ENCODE measurements at places on chromosomes 1 and 21.

GRCh38 chr1:90721210-90722194 is 4.4 kb upstream of the BARHL2 start:
- peak; percentile 37 for DNase-seq

DNA sequence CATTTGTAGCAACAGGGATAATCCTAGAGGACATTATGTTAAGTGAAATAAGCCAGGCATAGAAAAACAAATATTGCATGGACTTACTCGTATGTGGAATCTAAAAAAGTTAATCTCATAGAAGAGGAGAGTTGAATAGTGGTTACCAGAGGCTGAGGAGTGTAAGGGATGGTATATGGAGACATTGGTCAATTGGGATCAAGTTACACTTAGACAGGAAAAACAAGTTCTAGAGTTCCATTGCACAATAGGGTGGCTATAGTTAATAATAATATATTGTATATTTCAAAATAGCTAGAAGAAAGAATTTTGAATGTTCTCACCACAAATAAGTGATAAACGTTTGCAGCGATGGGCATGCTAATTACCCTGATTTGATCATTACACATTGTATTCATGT is 354.6 kb downstream of the SEC16B start:
- DNase-seq, result no peak

- no peak for DNase-seq
Observed at GRCh38 chr1:101945884-101946283, 50.8 kb downstream of the OLFM3 start.

- DNase-seq, result no peak
Observed at GRCh38 chr1:181763736-181764135, 280.4 kb downstream of the CACNA1E start.

GRCh38 chr1:168007691-168008090 is 70.8 kb upstream of the MPC2 start:
- DNase-seq, result no peak

- DNase-seq, result no peak
Observed at GRCh38 chr21:44552681-44553080, 1.4 kb upstream of the KRTAP10-2 start.

DNA sequence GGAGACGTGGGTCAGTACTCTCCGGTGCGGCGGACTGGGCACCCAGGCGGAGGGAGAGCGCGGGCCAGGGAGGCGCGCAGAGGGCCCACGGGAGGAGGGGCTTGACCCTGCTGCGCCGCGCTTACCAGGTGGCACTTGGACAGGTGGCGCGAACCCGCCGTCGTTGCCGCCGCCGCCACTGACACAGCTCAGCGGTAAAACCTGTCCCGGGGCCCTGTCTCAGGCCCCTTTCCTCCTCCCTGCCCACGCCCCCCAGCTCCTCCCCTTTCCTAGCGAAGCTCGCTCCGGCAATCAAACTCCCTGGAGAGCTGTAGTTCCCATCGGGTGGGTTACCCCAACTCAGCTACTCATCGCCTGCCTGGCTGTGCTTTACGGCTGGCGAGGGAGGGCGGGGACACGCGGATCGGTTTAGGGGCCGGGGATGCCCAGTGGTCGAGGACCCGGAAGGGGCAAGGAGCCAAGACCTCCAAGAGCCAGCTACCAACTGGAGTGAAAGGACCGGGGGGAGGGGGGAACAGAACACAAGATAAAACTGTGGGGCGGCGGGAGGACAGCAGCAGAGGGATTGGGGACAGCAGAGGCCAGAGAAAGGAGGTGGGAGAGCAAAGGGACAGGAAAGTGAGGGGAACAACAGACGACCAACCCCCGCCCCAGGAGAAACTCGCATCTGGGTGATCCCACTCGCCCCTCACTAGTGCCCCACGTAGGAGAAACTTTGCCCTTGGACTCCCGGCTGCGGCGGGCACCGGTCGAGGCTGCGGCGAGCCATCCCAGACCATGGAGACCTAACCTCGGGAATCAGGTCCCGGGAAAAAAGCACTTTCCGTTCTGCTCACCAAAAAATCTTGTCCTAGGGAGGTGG is 2.9 kb downstream of the GFI1 start:
- peak; percentile 34 for DNase-seq

- DNase-seq, result no peak
Observed at GRCh38 chr1:35211120-35211414, 18.1 kb upstream of the SFPQ start.

DNA sequence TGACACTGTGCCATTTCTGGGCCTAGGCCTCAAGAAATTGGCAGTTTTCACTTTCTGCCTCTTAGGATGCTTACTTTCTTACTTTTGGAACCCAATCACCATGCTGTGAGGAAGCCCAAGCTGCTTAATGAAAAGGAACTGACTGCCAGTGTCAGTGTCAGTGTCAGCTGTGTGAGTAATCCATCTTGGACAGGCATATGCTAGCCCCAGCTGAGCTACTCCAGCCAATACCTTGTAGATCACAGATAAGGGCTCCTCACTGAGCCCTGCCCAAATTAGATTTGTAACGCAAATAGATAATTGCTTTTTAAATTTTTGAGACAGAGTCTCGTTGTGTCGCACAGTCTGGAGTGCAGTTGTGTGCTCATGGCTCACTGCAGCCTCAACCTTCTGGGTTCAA is 59.6 kb downstream of the SELENOF start:
- no peak for DNase-seq

GRCh38 chr1:89525169-89525855 is 683 bp downstream of the LRRC8B start:
- peak; percentile 22 for DNase-seq

- DNase-seq, result no peak
Observed at GRCh38 chr1:234538930-234539649, 60.1 kb upstream of the TARBP1 start.

GRCh38 chr1:204498981-204499380 is 4.4 kb upstream of the PIK3C2B start:
- DNase-seq, result no peak

DNA sequence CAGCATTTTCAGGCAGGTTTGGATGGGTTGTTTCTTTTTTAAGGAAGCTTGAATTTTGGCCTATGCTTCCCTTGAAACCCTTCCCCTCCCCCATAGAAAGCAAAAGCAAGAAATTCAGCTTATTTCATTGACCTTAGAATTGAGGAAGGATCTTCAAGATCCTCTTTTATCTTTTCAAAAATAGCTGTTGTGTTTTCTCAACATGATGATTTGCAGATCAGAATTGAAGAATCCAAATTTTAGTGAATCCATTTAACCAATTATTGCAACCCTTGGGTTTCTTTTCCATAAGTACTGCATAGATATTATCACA is 73.7 kb downstream of the LRRC8C start:
- no peak for DNase-seq

DNA sequence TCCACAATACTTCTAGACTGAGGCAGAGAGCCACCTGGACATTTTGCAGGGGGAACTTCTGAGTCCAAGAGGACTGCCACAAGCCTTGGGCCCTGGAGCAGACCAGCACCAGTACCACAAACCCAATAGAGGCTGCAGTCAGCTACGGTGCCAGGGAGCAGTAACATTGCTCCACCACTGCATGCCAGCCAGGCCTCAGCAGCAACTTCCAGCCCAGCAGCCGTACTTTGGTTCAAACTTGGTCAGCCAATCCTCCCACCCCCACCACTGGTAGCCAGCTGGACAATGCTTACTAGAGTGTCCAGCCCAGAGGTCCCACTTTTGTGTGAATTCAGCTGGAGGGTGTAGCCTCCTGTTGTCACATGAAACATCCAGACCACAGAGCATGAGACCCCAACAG is 107.4 kb downstream of the SLC5A9 start:
- DNase-seq, result no peak

DNA sequence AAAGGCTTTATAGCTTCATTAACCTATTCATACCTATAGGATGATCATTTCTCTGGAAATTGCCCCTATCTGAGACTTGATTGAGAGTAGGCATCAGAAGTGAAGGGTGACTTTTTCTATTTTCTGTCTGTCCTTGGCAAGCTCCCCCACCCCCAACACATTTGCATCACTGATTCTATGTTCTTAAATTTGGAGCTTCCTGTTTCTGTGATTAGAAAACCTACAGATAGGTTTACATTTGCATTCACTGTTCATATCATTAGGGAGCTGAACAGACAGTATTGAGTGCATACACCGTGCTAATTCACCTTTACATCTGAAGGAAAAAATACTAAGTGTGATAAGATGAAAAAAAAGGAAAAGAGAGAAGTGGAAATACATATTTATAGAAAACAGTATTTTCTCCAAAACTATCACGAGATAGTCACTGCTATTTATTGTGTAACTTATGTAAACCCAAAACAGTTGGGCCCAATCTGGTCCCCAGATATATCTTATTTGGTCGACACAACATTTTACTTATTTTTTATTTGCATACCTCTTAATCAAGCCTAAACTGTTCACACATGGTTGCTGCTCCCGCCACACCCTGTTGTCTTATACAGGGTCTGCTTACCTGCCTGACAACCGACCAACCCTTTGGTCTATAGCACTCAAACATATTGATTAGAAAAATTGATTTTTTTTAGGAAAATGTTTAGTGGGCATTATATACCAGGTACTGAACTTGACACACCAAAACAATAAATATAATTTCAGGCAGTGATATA is 218.8 kb downstream of the NTNG1 start:
- no peak for DNase-seq

- no peak for DNase-seq
Observed at GRCh38 chr1:234989019-234989418, 139.6 kb downstream of the TOMM20 start.

- DNase-seq, result no peak
Observed at GRCh38 chr1:119373465-119373864, 4.9 kb downstream of the HAO2 start.

- DNase-seq, result no peak
Observed at GRCh38 chr1:37068897-37069296, 34.6 kb upstream of the GRIK3 start.

DNA sequence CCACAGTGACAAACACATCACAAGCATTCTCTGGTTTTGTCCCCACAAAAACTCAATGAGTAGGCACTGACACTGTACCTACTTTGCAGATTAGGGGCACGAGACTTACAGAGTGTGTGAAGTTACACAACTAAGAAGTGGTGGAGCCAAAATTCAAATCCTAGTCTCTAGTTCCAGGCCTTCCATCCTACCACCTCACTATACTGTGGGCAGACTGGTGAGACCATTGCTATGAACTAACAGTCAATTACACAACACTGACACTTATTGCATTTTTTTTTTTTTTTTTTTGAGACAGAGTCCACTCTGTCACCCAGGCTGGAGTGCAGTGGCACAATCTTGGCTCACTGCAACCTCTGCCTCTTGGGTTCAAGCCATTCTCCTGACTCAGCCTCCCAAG is 71.4 kb downstream of the KCNN3 start:
- DNase-seq, result no peak

GRCh38 chr1:83026745-83027144 is 972.2 kb downstream of the TTLL7 start:
- DNase-seq, result no peak

DNA sequence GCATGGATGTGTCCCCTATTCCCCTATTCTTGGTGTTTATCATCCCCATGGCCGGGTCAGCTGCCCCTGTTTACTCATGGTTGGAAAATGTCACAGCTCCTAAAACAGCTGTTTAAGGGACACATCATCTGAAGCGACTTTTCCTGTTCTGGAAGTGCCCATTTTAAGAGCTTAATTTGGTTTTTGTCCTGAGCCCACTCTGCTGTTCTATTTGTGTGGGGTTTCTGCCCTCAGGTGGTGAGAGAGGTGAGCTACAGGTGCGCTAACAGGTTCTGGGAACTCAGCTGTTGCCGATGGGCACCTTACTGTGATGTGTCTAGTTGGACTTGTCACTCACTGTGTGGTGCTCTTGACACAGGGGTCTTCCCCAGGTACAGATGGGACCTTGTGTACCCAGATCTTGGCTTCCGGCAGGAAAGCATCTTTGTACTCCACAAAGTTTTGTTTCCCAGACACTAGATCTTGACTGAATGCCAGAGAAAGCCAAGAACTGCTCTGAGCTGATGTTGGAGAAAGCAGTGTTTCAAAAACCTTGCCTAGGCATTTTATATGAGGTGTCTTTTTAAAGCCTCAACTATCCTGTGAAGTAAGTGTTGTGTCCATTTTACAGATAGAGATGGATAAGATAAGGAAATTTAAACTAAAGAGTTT is 59.0 kb upstream of the CD1D start:
- DNase-seq, result no peak

- no peak for DNase-seq
Observed at GRCh38 chr1:234781241-234782065, 171.5 kb upstream of the IRF2BP2 start.

- DNase-seq, result no peak
Observed at GRCh38 chr1:2544875-2545640, 11.1 kb upstream of the TNFRSF14 start.

DNA sequence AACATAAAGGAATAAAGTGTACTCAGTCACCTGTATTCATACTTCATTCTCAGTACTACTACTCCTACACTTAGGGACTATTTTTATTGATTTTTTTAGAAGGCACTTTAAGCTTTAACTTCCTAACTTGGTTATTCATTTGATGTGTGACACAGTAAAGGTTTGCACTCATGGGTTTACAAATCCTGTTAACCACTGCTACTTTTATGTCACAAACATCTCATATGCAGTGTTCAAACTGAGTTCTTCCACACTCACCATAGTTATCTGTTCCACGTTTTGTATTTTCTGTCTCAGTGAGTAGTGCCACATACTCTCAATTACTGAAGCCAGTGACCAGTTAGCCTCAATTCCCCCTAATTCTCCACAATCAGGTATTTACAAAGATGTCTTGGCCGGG is 33.2 kb downstream of the RCOR3 start:
- no peak for DNase-seq

DNA sequence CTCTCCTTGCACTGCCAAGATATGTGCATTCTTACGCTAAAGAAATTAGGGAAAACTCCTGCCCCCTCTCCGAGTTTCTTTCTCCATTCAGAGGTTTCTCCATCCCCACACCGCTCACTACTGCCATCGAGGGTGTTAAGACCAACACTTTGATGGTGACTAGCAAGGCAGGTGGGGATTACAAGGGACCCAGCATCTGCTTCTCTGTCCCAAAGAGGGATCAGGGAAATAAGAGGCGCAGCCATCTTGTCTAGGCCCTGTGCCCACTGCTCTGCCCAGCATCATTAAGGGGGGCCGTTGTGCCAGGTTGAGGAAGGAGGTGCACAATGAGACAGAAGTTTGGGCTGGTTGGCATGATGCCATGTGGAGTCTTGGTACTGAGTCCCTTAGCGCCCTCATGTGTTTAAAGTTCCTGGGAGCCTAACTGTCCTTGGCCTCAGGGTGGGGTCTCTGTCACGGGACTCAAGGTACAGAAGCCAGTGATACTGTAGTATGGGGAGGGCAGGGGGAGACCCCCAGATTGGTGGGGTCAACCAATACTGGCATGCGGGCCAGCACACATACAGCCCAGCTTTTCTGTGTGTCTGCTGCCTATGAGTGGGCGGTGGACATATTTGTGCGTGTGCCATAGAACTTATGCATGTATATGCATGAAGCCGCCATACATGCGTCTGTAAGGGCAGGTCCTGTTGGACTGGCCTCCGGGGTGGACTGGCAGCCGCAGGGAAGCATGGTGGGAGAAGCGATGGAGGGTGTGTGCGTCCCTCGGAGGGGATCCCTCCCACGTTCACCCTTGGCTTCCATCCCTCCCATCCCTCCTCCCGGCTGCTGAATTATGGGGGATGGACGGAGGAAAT is 5.5 kb downstream of the EFNA3 start:
- DNase-seq, result no peak

All from immature natural killer cell (primary cell).